Stimulated activated CD8-positive, alpha-beta memory T cell treated with anti-CD3 and anti-CD28 coated beads, Interleukin-2, amount 100 ng/mL, for 48 hours (primary cell): ENCODE measurements at places on chromosomes 3 and 15.

DNA sequence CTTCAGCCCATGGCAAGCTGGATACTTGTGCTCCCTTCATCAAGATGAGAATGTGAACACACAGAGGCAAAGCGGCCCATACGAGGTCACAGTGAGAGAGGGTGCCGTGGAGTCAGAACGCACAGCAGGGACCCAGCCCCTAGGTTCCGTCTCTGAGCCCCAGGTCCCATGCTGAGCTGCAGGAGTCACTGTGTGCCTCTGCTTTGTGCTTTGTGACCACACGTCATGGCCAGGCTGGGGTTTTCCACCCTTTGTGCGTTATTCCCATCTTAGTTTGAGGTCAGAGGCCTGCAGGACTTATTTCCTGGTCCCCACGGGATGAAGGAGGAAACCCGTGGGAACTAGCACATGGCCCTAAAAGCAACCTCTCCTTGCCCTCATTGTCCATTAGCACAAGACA, 140.3 kb downstream of the TJP1 start:
- DNase-seq, result no peak

- no peak for DNase-seq
These were observed 155.1 kb downstream of the MECOM start for GRCh38 chr3:169508426-169508825.

- peak; percentile 11 for DNase-seq
These were observed 224.7 kb upstream of the SATB1 start for GRCh38 chr3:18649666-18650363.

DNA sequence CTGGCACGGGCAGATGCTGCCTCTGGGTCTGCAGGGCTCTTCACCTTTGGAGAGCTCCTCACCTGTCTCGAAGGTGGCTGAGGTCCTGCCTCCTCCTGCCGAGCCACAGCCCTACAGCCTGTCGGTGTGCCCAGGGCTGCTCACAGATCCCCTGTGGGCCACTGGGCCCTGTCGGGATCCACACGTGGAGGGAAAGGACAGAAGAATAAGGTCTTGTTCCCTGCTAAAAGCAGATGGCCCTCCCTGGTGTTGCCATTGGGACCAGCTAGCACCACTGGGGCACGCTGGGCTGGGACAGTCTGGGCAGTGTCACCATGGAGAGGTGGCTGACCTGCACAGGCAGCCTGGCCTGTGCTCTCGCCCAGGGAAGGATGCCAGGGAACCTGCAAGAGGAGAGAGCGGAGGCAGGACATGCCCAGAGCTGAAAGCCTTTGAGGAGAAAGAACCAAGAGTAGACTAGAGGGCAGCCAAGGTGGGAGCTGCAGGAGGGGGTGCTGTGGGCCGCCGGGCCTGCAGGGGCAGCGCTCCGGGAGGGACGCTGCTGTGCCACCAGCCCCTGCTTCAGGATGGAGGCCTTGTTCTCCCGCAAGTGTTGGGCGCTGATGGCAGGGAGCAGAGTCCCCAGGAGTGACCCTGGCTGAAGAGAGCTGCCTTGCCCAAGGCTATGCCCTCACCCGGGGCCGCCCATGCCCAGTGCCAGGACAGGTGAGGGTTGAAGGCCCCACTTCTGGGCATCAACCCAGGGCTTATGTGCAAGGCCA, 210.2 kb downstream of the XXYLT1 start:
- DNase-seq, result no peak

DNA sequence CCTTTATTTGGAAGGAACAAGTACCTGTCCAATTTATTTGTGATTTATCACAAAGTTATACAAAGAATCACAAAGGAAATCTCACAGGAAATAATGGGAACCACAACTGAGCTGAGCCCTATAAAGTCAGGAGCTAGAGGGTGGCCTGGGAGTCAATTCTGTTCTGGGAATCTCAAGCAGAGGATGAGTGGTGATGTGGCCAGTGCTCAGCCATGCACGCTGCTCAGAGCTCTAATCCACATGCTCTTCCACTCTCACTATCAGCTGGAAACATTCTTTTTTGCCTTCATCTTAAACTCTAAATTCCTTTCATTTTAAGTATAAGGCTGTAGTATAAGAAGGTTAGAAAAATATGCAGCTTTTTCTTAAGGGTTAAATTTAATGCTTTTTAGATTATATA, 36.6 kb downstream of the UACA start:
- DNase-seq, result no peak

DNA sequence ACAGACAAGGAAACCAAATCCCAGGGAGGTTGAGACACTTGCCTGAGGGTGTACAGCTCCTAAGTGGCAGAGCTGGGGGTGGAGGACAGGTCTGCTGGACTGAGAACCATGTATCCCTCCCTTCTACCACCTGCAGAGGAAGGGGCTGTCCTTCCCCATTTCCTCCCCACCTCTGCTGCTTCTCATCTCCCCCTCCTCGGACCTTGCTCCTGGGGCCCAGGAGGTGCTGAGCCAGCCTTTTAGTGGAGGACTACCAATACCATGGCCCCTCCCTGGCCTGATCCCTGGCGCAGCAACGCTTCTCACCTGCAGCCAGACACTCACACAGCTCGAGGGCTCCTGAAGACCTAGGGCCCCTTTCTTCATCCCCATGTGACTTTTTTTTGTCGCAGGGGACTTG, 50.4 kb downstream of the IDH2 start:
- DNase-seq, result no peak

DNA sequence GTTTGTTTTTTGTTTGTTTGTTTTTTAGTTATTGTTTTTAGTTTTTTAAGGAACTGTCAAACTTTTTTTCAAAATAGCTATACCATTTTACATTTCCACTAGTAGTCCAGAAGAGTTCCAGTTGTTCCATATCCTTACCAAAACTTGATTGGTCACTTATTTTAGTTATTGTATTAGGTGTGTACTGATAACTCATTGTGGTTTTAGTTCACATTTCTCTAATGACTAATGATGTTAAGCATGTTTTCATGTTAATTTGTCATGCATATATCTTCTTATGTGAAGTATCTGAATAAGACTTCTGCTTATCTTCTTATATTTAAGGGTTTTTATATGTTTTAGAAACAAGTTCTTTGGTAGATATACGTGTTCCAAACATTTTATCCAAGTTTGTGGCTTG, 89.5 kb downstream of the CD200R1L start:
- DNase-seq, result no peak

DNA sequence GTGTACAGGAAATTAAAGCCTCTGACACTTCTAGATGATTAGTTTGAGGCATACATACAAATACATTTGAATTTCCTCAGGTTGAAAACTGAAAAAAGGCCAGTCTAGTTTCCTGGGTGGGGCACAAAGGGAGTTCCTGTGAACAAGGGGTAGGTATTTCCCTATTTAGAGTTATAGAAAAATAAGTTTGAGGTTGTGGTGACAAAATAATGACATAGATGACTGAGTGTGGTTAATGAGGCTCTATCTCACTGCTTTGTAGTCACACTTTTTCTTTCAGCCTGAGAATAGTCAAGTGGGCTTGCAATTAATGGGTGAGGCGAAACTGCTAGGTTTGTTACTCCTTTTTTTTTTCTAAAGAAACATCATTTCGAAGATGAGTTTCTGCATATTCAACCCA, 4.3 kb downstream of the SLCO3A1 start:
- DNase-seq, result no peak

DNA sequence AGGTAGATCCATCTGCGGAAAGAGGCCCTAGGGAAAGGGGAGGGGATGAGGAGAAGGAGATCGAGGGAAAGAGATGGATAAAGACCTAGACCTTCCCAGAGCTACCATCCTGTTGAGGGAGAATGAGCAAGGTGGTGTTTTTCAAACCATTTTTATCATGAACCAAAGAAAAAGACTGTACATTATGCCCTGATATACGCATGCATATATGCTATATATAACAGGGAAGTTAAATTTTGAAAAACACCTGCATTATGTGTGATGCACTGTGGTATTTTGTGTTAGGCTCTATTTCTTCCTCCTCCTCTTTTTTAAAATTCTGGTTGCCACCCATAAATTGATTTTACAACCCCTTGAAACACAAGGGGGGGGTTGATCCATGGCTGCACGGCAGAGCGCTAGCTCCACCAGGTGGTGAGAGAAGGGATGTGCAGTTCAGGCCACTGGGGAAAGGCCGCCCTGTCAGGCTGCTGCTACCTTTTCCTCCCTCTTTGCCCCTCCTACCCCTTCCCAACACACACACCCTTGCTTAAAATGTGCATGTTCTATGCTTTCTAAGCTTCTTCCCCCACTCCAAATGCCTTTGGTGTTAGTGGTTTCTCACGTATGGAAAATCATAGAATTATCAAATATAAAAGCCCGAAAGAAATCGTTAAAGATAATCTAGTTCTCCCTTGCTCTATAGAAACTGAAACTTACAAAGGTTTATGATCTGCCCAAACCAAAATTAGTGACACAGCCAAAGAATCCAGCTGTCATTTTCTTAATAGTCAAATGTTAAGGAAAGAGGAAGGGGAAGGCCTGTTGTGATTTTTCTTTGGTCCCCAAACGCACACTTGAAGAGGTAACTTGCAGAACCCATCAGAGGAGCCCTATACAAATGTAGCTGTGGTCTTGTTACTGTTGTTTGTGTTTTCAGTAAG, 262.0 kb upstream of the UMPS start:
- peak; percentile 3 for DNase-seq

GRCh38 chr3:9339761-9340471, 22.9 kb upstream of the THUMPD3 start:
- DNase-seq, result no peak

GRCh38 chr3:9915254-9916141, 1.4 kb upstream of the IL17RC start:
- peak; percentile 21 for DNase-seq

GRCh38 chr3:114242947-114243346, 5.6 kb upstream of the ZNF80 start:
- DNase-seq, result no peak

GRCh38 chr3:190481779-190482178, 32.1 kb upstream of the TMEM207 start:
- no peak for DNase-seq

- DNase-seq, result no peak
These were observed 3.4 kb downstream of the TMCC1 start for GRCh38 chr3:129890125-129890524.

DNA sequence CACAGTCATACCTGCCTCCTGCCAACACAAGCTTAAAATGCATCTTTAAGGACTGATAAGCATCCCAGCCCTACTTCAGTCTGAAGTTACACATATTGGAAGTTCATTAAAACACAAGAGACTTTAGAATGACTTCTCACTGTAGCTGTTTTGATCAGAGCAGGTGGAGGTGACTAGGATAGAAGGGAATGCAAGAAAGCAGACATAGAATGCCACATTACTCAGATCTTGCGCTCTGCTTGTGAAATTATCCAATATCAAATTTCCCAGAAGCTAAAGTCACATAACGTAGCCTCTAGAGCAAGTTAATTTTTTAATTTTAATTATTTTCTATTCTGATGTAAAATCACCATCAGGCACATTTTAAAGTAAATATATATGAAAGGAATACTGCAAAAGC, 306.5 kb downstream of the PLOD2 start:
- DNase-seq, result no peak
